NCI-H2107 (cell line): ENCODE measurements at places on chromosomes 1 and 21.

DNA sequence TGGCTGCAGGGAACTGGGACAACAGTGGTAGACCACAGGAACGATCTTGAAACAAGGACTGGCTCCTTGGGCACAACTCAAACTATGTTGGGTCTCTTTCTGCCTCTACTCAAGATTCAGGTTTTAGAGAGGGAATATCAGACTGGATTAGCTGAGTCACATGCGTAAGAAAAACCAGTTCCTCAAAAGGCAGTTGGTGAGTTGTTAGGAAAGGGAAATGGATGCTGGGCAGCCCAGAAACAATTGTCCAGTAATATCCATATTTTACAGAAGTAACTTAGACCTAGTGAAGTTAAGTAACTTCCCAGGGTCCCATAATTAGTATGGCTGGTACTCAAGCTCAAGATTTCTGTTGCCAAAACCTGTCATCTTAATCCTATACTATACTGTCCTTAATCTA is 27.0 kb upstream of the TMEM39B start:
- DNase-seq, result no peak

DNA sequence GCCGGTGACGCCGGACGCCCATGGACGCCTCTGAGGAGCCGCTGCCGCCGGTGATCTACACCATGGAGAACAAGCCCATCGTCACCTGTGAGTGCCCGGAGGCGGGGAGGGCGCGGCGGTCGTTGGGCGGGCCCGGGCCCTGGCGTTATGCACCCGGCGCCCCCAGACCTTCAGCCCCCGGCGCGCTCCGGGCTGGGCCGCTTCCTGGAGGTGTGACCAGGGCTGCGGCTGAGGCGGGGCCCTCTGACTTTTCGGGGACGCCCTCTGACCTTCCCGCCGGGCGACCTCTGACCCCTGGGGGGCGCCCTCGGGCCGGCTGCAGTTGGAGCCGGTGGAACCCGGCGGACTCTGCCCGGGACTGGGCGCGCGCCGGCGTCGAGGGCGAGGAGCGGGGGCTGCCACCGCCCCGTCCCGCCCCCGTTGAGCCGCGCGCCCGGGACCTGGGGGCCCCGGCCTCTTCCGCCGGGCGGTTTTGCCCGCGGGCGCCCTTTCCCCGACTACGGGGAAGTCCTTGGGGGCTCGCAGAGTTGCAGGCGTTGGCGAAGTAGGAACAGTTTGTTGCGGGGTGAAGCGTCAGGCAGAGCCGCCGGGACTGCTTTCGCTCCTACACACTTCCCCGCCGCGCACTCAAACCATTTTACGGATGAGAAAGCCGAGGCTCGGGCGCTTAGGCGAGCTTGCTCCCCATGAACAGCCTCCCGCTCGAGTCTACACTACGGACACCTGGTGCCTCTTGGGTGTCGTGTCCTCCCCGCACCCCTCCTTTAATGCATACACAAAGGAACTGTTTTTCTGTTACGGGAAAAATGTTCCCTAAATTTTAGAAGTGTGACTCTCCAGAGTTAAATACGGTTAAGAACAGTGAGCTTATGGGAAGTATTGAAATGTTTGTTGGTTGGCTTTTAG is 618 bp downstream of the TRAPPC10 start:
- no peak for DNase-seq

GRCh38 chr1:154408174-154408777 is 3.1 kb downstream of the IL6R start:
- DNase-seq, result no peak

GRCh38 chr21:25384782-25385181 is 222.5 kb downstream of the MRPL39 start:
- no peak for DNase-seq

DNA sequence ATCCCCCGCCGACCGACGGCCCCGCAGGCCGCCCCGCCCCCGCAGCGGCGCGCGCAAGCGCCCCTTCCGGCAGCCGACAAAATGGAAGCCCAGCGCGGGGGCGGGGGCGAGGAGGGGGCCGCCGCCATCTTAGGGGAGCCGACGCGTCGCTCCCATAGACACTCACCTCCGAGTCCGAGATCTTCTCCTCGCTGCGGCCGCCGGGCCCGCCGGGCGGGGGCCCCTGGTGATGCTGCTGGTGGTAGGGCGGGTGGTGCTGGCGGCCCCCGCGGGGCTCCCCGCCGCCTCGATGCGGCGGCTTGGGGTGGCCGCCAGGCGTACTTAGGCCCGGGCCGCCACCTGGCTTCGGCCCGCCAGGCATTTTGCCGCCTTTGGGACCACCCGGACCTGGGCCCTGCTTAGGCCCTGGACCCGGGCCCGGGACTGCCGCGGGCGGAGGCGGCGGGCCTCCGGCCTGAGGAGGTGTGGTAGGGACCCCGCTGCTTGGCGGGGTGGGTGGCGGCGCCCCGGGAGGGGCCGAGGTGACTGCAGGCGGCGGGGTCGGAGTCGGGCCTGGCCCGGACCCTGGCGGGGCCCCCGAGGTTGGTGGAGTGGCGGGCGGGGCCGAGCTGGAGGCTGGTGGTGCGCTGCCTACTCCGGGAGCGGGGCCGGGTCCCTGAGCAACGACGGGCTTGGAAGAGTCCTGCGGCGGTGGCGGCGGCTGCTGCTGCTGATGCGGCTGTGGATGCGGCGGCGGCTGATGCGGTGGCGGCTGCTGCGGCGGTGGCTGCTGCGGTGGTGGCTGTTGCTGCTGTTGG is 691 bp downstream of the SFPQ start:
- DNase-seq, result peak; percentile 88

GRCh38 chr1:234322979-234323378 is 50.3 kb upstream of the COA6 start:
- no peak for DNase-seq

- DNase-seq, result no peak
Observed at GRCh38 chr1:178540204-178540603, 27.3 kb downstream of the TEX35 start.

DNA sequence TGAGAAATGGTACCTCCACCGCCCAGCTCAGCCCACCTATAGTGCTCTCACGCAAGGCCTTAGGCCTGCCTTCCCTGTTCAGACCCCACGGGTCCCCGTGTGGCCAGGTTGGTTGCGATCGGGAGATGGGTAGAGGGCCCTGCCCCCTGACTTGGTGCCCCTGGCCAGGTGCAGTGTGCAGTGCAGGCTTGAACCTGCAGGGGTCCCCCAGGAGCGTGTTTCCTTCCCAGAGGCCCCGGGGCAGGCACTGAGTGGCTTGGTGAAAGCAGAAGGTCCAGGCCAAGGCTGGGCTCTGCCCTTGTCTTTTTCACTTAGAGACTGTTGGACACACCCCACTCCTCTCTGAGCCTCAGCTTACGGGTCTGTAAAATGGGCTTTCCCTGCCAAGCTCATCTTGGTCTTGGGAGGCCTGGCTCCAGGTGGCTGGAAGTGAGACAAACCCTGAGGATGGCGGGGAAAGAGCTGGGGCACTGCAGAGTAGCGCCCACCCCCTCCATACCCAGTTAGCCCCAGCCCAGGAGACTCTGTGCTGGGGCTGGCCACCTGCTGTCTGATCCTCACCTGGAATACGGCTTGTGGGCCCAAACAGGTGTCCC is 9.3 kb upstream of the HES5 start:
- DNase-seq, result no peak

GRCh38 chr1:19797827-19798226 is 1.9 kb downstream of the TMCO4 start:
- no peak for DNase-seq

- DNase-seq, result no peak
Observed at GRCh38 chr1:246617156-246617555, 50.9 kb downstream of the CNST start.

DNA sequence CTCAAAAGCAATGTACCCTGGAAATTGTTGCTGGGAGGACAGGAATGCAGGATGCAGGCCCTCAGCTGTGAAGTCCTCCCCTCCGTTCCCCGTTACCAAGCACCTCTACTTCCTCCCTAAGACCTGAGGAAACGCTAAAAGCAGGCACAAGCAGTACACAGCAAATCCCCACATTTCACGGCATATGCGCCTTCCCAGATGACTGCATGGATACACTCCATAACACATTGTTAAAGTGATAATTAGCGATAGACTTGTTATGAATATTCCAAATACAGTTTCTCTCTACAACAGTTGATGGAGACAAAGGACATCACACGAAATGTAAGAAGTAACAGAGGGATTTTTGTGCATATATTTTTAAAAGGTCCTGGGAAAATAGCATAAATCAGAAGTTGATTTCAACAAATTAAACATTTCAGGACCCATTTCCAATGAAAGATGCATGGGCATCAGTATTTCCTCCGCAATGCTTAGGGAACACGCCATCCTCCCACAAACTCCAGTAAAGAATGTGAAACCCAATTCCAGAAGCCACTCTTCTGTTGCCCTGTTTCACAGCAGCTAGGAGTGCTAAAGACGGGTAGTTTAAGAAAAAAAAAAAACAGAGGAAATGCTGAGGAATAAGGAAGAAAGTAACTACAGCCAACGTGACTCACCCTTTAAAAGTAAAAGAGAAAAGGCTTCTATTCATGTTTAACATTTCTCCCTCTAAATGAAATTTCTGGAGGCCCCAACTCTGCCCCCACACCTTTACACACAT is 75.5 kb downstream of the HIVEP3 start:
- no peak for DNase-seq

GRCh38 chr1:104932949-104933679 is 1183.4 kb downstream of the AMY1C start:
- no peak for DNase-seq

- DNase-seq, result no peak
Observed at GRCh38 chr1:236895665-236896387, 100.7 kb downstream of the MTR start.

DNA sequence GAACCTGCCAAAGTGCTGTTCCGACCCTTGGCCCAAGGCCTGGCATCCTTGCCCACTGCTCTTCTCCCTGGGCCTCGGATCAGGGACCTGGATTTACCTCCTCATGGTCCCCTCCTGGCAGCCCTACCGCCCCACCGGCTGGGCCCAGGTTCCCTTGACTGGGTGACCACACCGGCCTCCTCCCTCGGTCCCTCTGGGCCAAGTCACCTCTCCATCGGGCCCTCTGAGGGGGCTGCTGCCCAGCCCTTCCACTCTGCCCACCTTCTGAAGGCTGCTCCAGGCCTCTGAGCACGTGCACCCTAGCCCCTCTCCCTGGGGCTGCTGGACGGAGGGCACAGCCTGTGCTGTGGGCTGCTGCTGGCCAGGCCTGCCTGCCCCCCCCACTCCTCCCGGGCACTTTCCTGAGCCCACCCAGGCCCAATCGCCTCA is 9.3 kb upstream of the MMEL1 start:
- no peak for DNase-seq

GRCh38 chr1:207825409-207825695 is 73.5 kb downstream of the CD46 start:
- DNase-seq, result no peak

DNA sequence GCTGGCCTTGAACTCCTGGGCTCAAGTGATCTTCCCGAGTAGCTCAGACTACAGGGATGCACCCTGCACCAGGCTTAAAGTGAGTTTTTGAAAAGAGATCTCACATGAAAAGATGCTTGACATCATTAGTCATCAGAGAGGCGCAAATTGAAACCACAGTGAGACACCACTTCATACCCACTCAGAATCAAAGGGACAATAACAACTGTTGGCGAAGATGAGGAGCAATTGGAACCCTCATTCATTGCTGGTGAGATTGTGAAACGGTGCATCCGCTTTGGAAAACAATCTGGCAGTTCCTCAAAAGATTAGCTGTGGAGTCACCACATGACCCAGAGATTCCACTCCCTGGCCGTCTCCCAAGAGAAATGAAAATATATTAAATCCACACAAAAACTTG is 122.3 kb downstream of the PGBD5 start:
- DNase-seq, result peak; percentile 64

- DNase-seq, result no peak
Observed at GRCh38 chr1:94336991-94337390, 81.2 kb upstream of the ABCD3 start.

DNA sequence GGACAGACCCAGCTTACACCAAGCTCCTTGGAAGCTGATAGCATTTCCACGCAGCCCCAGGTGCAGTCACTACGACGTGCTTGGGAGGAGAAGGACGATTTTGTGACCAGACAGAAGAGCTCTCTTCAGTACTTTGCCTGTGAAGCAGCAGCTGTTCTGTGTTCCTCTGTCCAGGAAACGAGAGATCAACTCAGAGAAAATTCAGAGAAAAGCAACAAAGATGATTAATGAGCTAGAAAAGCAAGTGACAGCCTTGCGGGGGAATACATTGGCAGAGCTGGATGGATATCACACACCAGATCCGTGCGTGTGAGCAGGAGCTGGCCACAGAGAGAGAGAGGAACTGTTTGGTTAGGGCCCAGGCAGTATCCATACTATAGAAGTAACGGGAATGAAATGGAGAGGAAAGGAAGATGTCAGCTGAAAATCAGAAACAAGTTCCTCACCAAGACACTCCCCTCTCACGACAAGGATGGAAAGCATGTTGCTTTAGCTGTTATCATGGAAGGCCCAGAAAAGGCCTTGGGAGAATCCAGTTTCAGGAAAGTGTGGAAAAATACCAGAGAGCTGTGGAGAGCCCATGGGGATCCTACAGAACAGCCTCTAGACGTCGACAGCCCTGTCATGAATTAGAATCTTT is 106.2 kb downstream of the TOMM20 start:
- no peak for DNase-seq

GRCh38 chr1:25082216-25082899 is 149.9 kb downstream of the SYF2 start:
- no peak for DNase-seq

DNA sequence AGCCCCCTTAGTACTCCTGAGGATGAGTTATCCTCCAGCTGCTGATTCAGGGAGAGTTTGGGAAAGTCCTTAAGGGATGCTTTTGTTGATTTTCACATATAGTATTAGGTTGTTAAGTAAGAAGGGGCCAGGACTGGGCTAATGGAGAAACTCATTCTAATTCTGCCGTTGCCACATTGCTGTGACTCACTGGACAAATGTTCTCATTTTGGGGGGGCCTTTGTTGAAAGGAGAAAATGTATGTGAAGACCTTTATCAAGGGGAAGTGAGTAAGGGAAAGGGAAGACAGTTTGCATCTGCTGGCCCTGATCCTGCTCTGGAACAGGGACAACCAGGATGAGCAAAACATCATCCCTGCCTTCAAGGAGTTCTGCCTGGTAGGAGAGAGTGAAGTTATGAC is 123.2 kb upstream of the FGGY start:
- DNase-seq, result no peak

DNA sequence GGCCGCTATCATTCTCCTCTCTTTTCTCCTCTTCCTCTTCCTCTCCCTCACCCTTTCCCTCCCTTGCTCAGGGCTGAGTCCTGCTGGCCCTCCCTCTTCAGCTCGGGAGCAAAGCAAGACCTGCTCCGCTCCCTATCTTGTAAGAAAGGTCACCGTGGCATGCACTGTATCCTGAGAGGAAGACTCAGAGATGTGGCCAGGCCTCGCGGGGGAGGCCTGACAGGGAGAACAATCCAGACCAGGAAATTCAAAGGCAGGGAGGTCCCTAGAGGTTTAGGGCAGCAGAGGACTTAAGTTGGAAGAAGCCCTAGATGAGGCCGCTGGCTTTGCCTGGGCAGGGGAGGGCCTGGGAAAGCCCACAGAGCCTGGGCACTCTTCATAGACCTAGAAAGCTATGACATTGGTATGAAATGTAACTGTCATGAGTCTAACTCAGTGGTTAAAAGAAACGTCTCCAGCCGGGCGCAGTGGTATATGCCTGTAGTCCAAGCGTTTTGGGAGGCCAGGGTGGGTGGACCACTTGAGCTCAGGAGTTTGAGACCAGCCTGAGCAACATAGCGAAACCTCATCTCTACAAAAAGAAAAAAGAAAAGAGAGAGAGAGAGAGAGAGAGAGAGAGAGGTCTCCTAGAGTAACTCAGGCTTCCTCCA is 14.6 kb upstream of the PTAFR start:
- DNase-seq, result no peak
